ENCODE measurements at places on chromosomes 13 and 19.

DNA sequence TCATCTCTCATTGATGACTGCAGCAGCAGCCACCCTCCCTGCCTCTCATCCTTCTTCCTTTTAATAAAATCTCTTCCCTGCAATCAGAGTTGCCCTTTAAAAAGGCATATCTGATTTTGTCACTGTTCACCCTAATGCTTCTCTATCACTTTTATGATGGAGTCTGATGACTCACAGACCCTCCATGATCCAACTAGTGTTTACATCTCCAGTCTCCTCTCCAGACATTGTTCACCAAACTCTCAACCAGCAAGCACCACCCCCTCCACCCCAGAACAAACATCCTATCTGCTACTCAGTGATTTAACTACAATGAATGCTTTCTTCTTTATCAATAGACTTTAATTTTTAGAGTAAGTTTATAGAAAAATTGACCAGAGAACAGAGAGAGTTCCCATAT lies 59.5 kb downstream of the TNFSF11 start:
- DNase-seq = no peak

DNA sequence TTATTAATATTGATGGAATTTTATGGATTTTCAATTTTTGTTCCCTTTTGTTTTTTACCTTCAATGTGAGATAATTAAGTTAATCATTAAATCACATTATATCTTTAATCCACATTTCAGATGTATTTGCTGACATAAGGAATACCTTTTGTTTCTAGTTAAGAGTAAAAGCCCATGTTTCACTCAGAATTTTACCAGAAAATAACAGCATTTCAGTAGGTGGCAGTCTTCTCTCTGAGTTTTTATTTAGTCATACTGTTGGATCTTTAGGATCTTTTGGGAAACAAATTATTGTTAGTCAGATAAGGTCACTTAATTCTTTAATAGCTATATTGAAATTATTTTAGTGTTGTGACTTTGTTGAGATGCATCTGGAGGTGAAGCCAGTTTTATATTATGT lies 67.9 kb downstream of the NDFIP2 start:
- no peak for DNase-seq

DNA sequence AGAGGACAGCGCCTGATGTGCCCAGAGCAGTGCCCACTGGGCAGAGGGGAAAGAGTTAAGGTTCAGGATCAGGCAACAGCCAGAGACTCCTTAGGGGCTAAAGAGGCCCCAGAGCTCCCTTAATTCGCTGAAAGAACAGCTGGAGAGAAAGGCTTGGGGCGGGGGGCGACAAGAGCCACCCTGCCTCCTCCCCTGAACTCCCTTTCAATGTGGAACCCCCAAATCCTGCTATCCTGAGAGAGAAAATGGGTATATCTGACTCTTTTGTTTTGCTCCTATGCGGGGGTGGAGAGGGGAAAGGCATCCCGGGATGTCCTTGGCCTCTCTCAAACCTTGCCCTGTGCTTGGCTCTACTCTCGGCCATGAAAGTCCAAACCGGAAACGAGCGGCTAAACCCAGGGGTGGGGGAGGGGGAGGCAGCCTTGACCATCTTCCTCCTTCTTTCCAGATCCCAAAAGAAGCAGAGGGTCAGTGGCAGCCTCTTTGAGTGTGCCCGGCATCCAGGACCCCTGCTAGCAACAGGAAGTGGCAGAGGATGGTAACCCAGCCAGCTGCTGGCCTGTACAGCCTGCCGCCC lies 4.7 kb downstream of the PRKACA start:
- no peak for DNase-seq

- no peak for DNase-seq
Observed at GRCh38 chr13:76164290-76164689, 528.2 kb downstream of the LMO7 start.

DNA sequence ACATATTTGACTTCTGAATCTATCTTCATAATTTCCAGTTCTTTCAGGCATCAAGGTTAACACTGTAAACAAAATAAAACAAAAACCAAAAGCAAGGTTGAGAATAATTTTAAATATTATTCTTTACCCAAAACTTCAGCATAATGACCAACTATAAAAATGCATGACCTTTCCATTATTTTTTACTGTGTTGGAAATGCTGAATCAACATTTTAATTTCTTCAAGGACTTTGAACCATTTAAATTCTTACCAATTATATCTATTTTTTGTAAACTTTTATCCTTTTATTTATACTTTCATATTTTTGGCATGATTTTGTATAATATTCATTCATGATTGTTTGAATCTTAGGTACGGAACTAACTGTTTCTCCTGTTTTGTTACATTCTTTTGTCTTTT lies 6.9 kb downstream of the ZNF585A start:
- DNase-seq = no peak

DNA sequence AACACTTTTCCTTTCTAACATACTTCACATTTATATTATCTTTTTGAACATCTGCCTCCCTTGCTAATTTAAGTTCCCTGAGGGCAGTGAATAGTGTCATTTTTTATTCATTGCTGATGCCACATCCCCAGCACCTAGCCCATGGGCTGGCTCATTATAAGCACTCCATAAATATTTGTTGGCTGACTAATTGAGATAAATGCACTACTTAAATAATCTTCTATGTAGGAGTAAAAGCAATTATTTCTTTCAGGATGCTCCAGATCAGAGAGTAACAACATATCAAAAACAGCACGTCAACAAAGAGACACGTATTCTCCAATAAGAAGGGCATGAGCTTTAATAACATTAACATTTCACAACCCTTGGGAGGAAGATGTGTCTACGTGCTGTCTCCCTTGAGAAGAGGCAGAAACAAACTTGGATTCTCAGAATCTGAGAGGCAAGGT lies 228.2 kb downstream of the LHFPL6 start:
- DNase-seq = no peak

GRCh38 chr13:112434032-112434431 lies 57.9 kb downstream of the SPACA7 start:
- DNase-seq = no peak

DNA sequence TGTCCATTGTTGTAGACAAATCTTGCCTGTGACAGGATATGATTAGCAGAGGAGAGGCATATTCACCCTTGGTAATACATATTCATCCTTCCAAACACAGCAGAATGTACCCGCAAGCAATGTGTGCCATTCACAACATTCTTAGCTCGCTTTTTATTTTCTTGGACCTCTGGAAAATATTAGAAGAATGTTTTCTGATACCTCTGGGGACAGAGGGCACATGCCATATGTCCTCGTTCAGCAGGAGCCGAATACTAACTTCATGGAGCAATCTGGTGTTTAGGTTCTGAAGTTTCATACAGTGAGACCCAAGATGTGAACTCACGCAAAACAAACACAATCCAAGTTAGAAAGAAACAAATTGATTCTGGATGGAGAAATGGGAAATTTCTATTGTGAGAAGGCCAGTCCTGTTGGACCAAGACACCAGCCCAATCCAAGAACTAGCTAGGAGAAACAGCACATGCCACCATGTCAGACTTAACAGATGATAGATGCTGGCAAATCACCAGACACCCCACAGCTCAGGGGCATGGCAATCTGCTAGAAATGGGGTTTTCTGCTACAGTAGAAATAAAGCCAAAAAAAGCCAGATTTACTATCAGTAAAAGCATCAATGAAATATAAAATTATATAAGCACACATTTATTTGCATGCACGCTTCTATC lies 297.4 kb downstream of the DCLK1 start:
- DNase-seq = no peak

GRCh38 chr13:98326291-98326690 lies 149.2 kb upstream of the RNF113B start:
- DNase-seq = no peak

GRCh38 chr13:84917252-84917878 lies 881.9 kb downstream of the SLITRK6 start:
- DNase-seq = peak; percentile 7

DNA sequence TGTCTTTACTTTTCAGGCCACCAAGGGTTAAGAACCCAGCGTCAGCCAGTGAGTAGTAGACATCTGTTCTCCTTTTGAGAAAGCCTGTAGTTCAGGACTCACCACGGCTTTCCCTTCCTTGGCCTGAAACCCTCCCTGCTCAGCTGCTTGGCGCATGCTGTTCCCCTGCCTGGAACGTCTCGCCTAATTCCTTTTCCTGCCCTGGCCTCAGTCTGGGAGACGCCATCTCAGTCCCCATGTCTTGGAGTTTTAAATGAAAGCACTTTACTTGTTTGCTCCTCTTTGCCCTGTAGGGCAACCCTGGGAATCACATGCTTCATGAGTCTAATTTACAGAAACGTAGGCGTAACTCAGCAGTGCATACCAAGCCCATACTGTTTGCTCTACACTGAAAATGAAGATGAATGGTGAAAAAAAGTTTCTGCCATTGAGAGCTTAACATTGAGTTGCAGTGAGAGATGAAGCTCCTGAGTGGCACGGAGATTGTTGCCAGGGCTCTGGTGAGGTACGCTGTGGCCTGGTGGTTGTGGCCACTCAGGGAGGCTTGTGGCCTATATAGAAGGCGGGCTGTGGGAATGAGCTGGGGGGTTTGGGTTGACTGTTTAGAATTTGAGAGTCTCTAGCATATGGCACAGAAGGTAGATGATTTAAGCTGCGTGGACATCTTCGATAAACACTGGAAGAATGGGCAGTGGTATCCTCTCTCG lies 52.8 kb downstream of the GATAD2A start:
- no peak for DNase-seq

- no peak for DNase-seq
Observed at GRCh38 chr13:26784704-26785639, 24.4 kb upstream of the GPR12 start.

DNA sequence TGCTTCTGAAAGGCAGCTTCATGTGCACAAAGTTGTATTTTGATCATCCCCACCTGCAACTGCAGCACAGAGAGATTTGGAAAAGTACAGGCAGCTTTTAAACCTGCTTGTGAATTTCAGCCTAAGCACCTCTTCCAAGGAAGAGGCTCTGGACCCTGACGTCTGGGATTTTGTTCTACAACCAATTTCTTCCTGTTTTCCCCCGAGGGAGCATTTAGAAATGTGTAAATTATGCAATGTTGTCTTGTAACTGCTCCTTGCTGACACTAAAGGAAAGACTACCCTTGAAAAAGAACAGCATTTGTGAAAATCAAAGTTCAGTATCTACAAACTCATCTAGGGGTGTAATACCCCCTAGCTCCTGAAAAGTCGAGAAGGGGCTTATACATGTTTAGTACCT lies 15.4 kb downstream of the MED26 start:
- no peak for DNase-seq

DNA sequence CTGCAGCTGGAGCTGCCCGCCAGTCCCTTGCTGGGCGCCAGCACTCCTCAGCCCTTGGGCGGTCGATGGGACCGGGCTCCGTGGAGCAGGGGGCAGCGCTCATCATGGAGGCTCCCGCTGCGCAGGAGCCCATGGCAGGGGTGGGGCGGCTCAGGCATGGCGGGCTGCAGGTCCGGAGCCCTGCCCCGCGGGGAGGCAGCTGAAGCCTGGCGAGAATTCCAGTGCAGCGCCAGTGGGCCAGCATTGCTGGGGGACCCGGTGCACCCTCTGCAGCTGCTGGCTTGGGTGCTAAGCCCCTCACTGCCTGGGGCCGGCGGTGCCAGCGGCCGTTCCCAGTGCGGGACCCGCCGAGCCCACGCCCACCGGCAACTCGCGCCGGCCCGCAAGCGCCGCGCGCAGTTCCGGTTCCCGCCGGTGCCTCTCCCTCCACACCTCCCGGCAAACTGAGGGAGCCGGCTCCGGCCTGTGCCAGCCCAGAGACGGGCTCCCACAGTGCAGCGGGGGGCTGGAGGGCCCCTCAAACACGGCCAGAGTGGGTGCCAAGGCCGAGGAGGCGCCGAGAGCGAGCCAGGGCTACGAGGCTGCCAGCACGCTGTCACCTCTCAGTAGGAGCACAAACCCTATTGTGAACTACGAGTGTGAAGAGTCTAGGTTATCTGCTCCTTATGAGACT lies 687.1 kb downstream of the PCDH17 start:
- DNase-seq = no peak

DNA sequence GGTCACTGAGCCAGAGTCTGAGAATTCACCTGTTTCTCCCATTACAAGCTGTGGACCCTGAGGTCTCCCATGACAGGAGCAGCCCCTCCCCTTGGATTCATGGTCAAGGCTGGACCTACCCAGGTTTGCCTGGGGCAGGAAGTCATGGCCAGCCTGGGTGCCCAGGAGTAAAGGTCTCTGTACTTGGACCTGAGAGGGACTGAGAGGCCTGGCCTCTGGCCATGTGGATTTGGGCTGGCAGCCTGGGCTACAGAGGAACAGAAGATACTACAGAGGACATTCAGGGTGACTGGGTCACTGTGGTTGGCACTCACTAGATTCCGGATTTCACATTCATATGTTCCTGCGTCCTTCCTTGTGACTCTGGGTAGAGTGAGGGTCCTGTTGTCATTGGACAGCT lies 31.5 kb upstream of the CEACAM8 start:
- DNase-seq = no peak

- DNase-seq = no peak
Observed at GRCh38 chr19:35531291-35531690, 2.0 kb upstream of the GAPDHS start.

- DNase-seq = no peak
Observed at GRCh38 chr13:46295491-46296114, 83.9 kb downstream of the LRRC63 start.

DNA sequence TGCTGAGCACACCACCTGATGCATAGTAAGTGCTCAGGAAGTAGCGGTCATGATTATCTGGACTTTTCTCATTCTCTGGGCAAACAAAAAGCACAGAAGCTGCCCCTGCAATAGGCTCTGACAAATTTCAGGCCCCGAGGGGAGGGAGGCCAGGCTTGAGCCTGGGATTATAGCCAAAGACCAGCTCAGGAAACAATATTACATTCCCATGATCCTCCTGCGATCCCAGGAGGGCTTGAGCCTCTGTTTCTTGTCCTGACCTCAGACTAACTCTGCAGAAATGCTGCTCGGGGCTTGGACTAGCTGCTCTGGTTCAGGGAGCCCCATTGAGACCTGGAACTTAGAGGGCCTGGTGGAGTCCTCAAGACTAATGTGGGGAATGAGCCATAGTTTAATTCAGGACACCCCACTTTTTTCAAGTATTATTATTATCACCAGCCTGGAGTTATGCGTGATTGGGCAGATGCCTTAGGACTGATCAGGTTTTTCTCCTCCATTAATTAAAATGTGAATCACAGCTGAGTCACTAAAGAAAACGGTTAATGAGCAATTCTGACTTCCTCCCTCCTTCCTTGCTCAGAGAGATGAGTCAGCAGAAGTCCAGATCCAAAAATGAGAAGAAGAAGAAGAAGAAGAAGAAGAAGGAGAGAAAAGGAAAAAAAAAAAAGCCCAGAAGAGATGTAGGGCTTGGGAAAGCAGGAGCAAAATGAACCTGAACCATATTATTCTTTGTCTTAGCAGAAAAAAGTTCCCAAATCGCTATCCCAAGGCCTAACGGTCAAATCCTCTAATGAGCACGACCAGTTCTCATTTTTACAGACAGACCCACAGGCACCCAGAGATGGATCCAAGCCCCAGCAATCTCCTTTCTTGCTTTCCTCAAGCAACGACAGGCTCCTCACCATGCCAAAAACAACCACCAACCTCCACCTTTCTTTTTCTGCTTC lies 107.2 kb downstream of the CACNA1A start:
- DNase-seq = peak; percentile 47

- DNase-seq = no peak
Observed at GRCh38 chr19:14972676-14973075, 7.0 kb downstream of the SLC1A6 start.

- DNase-seq = no peak
Observed at GRCh38 chr19:17306285-17306714, 628 bp downstream of the MRPL34 start.

- no peak for DNase-seq
Observed at GRCh38 chr19:6697291-6697690, 23.2 kb downstream of the C3 start.

- peak; percentile 65 for DNase-seq
Observed at GRCh38 chr13:27053902-27054595, 117.6 kb downstream of the USP12 start.

All from amniotic stem cell (primary cell).